ENCODE measurements at places on chromosomes 4 and X.

GRCh38 chr4:11014199-11014598, 329.6 kb upstream of the CLNK start:
- DNase-seq: no peak

- no peak for DNase-seq
Measured at GRCh38 chr4:80184053-80184824, 13.1 kb upstream of the PRDM8 start.

- no peak for DNase-seq
Measured at GRCh38 chrX:134459683-134460004, 321 bp upstream of the HPRT1 start.

DNA sequence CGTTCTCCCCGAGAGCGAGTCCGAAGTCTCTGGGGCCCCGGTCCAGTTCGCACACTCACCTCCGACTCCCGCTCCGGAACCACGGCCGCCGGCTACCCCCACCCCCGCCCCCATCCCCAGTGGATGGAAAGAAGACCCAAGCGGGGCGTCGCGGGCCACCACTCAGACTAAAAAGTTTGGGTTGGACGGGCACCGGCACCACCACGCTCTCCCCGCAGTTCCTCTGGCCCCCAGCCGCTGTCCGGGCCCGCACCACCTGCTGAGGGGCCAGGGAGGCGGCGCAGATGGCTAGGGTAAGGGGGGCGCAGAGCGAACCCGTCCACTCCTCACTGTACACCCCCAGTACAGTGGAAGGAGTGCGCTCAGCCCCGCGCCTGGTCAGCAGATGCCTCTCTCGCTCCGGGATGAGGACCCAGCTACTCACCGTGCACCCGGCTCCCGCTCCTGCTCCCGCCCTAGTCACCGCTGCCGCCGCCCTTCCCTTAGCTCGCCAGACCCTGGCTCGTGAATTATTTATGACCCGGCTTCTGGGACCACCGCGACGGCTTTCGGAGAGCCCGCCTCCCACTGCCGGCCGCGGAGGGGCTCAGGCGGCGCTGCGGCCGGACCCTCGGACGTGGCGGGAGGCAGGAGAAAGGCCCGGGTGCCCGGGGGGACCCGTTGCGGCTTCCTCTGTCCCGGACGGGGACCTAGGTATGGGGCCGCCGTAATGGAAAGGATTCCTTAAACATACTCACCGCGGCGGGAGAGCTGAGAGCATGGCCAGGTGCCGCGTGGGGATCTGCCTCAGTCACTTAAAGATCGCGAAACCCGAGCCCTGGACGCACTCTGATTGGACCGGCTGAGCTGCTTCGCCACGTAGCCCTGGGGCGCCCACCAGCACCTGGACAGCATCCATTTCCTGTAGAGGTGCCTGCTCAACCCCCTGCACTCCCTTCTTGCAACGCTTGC, at the start of gene PROM1:
Gene PROM1 (minus strand): TSS at position 783 of the 951 bp plus-strand sequence. CDS start 8,117 bp downstream, outside the sequence.
- no peak for DNase-seq

GRCh38 chrX:134803551-134804183, 145.4 kb upstream of the PLAC1 start:
- DNase-seq: no peak

- DNase-seq: no peak
Measured at GRCh38 chr4:128560754-128561495, 248.6 kb upstream of the JADE1 start.

- no peak for DNase-seq
Measured at GRCh38 chrX:13755254-13755653, 20.7 kb downstream of the OFD1 start.

DNA sequence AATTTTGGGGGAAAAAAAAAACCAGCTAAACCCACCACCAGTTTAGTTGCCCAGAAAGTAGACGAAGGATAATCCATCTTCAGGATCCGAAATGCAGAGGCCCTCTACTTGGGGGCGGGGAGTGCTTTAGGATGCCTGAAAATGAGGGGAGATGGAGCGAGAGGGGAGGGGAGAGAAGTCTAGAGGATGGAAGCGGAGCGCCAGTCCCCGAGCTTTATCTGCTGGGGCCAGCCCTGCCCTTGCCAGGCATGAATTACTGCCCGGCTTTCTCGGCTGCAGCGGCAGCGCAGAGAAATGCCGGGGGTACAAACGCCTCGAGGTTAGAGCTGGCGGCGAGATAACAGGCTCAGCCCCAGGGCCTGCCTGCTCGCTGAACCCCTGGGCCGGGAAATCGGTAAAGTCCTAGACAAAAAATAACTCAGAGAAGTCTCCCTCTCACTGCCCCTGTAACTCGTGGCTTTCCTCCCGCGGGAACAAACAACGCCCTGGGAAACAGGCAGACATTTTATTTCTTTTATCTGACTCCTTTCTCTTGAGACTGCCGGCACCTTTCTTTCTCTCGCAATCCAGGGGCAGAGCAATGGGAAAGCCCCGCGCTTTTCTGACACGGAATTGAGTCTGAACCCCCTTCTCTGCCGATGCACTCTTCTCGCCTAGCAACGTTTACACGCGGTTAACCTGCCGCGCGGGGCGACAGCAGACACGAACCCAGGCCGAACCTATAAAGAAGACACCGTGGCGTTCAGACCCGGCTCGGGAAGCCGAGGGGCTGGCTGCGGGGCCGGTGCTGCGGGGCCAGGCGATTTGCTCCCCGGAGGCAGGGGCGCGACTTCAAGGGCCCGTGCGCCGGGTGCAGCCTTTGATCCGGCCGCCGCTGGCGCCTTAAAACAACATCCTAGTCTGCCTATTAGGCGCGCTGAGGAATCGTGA, 3.1 kb upstream of the MSX1 start:
- DNase-seq: no peak

DNA sequence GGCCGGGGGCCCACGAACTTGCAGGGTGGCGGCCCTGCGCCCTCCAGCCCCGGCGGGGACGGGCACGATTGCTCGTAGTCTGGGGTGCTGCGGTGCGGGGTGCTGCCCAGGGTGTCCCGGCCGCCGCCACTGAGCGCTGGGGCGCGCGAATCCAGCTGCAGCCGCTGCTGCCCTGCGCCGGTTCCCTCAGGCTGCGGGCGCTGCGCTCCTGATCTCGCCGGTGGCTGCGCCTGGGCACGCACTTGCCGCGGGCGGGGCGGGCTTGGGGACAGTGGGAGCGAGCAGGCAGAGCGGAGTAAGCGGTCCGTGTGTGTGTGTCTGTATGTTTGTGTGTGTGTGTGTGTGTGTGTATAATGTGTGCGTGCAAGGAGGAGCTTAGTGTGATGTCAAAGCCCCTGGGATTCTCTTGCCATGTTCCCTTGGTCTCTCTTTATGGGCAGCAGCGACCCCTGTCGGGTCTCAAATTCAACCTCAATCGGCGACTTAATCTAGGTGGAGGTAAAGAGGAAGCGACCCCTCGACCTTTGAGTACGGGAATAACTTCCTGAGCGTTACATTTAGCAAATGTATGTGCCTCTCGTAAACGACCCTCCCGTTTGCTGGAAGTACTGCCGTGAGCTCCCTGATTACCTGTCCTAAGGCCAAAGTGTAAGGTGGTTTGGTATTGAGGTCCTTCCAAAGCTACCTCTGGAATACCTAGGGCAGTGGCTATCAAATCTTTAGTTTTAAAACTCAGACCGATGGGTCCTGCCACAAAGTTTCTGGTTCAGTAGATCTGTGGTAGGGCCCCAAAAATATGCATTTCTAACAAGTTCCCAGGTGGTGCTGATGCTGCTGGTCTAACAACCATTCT, at the start of gene RNF150:
Gene RNF150 (minus strand): TSS at position 324 of the 853 bp plus-strand sequence.
- DNase-seq: peak; percentile 52

DNA sequence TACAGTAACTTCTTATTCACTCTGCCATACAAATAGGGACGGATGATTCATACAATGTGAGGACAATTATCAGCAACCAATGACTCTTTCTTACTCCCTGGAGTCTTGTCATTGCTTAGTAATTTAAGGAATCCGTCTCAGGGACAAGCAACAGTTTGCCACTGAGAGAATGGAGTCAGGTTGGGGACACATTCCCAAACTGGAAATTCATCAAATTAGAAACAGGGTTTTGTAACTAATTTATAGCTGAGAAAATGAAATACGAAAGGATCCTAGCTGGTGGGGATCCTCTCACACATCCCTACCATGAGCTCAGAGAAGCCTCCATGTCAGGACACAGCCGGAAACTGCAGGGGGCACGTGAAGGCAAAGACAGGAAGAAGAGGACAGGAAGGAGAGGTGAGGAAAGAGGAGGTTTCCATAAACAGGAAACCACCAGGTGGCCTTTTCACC, 50.4 kb upstream of the KDR start:
- no peak for DNase-seq

- DNase-seq: no peak
Measured at GRCh38 chr4:98574816-98575215, 83.6 kb downstream of the TSPAN5 start.

- DNase-seq: no peak
Measured at GRCh38 chr4:41028392-41029076, 185.8 kb downstream of the APBB2 start.
